ENCODE measurements at places on chromosomes 7 and 10. TPM values are rescaled to one million over a fixed set of nuclear protein-coding genes. Genes with fewer than 3 reads are reported as not detected.
A peak's percentile ranks its signal among the peaks of the same experiment; 100 is the strongest.

The TRIM74 gene
- not detected for total RNA-seq

The KLF14 gene
- not detected for total RNA-seq

The CRPPA gene
- total RNA-seq, result 2.6 TPM

The RGS10 gene
- total RNA-seq, result 43.5 TPM

The PPP1R17 gene
- total RNA-seq, result not detected

DNA sequence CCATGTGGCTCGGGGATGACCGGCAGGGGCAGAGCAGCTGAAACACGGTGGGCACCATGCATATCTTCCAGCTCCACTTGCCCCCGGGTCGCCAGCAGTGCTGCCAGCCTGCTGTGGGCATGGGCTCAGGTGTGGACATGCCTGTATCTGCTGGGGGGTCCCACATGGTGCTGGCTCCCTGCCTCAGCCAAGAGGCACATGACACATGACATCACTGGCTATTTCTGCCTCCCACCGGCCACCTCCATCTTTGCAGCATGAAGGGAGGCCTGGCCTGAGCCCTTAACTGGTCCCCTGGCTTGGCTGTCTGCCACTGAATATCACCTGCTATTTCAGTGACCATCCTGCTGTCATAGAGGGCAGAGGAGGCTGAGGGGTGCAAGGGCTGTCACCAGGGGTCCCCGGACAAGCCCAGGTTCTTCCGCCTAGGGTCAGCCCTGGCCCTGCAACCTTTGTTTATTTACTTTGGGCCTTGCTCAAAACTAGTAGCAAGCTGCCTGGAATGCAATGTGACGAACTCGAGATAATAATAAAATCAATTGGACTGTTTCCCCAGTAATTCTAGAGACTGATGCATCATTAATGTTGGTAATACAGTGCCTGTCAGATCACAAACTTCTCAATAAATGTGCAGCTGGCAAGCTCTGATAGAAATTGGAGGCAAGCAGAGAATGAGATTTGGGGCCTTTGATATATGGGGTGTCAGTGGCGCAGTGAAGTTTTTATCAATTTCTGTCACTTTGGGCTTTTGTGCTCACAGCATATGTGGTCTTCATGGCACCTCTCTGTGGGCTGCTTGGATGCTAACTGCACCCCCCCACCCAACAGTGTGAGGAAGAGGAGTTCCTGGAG, 28.5 kb downstream of the ZMIZ1 start:
- H3K27ac ChIP-seq, result peak overlapping the region; percentile 9
- H3K27me3 ChIP-seq, result no peaks in the 10 kb centered on the region
- H3K36me3 ChIP-seq, result no peaks in the 10 kb centered on the region
- DNase-seq, result no peak

DNA sequence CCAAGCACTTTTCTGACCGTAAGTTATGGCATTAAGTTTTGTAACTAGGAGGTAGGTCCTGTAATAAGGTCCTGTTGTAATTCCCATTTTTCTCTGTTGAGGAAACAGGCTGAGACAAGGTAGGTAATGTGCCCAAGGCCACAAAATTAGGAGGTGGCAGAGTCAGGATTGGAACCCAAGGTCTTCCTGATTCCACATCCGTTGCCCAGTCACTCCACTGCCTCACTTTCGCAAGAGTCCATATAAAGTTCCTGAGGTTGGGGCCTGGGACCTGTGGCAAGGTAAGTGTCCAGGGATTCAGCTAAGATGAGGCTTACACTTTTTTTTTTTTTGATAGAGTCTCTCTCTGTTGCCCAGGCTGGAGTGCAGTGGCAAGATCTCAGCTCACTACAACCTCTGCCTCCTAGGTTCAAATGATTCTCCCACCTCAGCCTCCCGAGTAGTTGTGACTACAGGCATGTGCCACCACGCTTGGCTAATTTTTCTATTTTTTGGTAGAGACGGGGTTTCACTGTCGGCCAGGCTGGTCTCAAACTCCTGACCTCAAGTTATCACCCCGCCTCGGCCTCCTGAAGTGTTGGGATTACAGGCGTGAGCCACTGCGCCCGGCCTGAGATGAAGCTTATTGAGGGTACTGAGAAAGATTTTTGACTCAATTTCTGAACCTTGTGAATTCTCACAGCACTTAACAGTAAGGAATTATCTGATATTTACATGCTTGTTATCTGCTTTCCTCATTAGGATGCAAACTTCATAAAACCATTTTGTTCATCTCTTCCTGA, 20.3 kb upstream of the GNA12 start:
- H3K4me1 ChIP-seq, result peaks cover 6% of the 10 kb centered on the region
- H3K4me3 ChIP-seq, result no peak overlapping the region
- H3K36me3 ChIP-seq, result no peaks in the 10 kb centered on the region
- peak overlapping the region; percentile 67 for H3K27ac ChIP-seq
- H3K27me3 ChIP-seq, result no peaks in the 10 kb centered on the region
- no peak for DNase-seq

GRCh38 chr7:51847461-51848134, 531.0 kb upstream of the COBL start:
- H3K4me1 ChIP-seq, result no peaks in the 10 kb centered on the region
- H3K27ac ChIP-seq, result no peak overlapping the region
- H3K4me3 ChIP-seq, result no peak overlapping the region
- H3K27me3 ChIP-seq, result no peaks in the 10 kb centered on the region

DNA sequence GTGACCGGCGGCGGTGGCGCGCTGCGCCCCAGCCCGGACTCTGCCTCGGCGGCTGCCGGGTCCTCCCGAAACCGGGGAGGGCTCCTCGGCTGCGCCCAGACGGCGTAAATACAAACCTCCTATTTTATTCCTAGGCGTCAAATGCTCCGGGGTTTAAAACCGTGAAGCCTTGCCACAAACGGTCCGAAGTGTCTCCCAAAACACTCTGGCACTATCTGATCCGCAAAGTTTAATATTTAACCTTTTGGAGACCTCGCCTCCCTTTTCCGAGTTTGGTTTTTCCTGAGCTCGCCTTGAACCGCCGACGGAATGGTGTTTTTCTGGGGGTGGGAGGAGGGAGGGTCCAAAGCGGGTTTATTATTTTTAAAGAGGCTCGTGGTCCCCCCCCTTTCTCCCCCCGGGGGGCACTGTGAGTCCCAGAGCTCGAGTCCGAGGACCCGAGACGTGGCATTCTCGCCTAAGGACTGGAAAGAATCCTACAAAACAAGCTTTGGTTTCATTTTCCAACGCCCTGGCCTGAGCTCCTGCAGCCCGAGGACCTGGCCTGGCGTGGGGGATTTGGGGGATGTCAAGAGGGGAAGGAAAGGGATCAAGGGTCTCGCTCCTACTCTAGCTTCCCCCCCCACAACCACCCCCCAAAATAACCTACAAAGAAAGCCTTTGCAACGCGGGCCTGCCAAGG, 1.8 kb downstream of the TNRC18 start:
- peak; percentile 64 for DNase-seq
- H3K27me3 ChIP-seq, result no peaks in the 10 kb centered on the region
- peak overlapping the region; percentile 99 for H3K4me3 ChIP-seq
- H3K4me1 ChIP-seq, result peaks cover 10% of the 10 kb centered on the region
- H3K36me3 ChIP-seq, result no peaks in the 10 kb centered on the region

GRCh38 chr7:97446361-97446760, 285.5 kb upstream of the TAC1 start:
- no peak overlapping the region for H3K27ac ChIP-seq
- no peaks in the 10 kb centered on the region for H3K4me1 ChIP-seq
- no peaks in the 10 kb centered on the region for H3K27me3 ChIP-seq
- H3K36me3 ChIP-seq, result no peaks in the 10 kb centered on the region
- DNase-seq, result no peak
- no peak overlapping the region for H3K4me3 ChIP-seq

GRCh38 chr7:20323595-20323994, 7.1 kb upstream of the ITGB8 start:
- H3K27ac ChIP-seq, result no peak overlapping the region
- no peaks in the 10 kb centered on the region for H3K36me3 ChIP-seq
- no peak overlapping the region for H3K4me3 ChIP-seq
- no peaks in the 10 kb centered on the region for H3K4me1 ChIP-seq
- no peak for DNase-seq
- H3K27me3 ChIP-seq, result no peaks in the 10 kb centered on the region

DNA sequence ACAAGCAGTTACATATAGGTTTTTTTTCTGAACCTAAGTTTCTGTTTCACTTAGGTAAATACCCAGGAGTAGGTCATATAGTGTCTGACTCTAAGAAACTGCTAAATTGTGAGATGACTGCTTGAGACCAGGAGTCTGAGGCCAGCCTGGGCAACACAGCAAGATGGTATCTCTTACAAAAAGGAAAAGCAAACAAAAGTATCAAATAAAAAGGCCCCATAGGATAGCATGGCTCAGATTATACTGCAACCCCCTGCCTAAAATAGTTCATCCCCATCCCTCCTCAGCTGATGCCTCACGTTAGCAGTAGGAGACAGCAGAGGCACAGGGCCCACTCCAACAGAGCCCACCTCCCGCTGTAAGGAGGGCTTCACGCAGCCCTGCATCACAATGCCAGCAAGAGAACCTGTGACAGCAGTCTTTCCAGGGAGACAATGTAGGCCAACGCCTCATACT, 90.3 kb downstream of the SRPK2 start:
- no peak overlapping the region for H3K4me3 ChIP-seq
- H3K4me1 ChIP-seq, result peaks cover 6% of the 10 kb centered on the region
- no peak for DNase-seq
- H3K36me3 ChIP-seq, result no peaks in the 10 kb centered on the region
- H3K27ac ChIP-seq, result no peak overlapping the region
- no peaks in the 10 kb centered on the region for H3K27me3 ChIP-seq

DNA sequence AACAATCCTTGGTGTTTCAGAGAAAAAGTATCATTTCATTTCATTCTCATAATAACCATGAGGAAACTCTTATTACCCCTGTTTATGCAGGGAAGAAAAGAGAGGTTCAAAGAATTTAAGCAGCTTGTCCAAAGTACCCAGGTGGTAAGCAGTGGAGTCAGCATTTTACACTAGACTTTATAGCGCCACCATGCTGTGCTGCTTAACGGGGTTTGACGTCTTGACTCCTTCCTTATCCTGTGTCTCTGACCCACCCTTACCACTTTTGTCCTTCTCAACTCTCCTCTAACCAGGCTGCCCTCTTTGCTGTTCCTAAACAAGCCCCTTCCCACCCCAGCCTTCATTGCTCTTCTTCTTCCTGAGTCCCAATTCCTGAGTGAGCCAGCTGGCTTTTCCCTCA, 117.0 kb upstream of the AHR start:
- H3K4me3 ChIP-seq, result no peak overlapping the region
- peaks cover 17% of the 10 kb centered on the region for H3K4me1 ChIP-seq
- no peaks in the 10 kb centered on the region for H3K36me3 ChIP-seq
- H3K27me3 ChIP-seq, result no peaks in the 10 kb centered on the region
- no peak overlapping the region for H3K27ac ChIP-seq
- DNase-seq, result no peak

All from transverse colon (tissue), 4 donors.